Activated CD4-positive, alpha-beta T cell treated with anti-CD3 and anti-CD28 coated beads, Interleukin-2, amount 50 U/mL, for 24 hours (primary cell): ENCODE measurements at places on chromosomes 11 and 22.
A peak's percentile ranks its signal among the peaks of the same experiment; 100 is the strongest.

DNA sequence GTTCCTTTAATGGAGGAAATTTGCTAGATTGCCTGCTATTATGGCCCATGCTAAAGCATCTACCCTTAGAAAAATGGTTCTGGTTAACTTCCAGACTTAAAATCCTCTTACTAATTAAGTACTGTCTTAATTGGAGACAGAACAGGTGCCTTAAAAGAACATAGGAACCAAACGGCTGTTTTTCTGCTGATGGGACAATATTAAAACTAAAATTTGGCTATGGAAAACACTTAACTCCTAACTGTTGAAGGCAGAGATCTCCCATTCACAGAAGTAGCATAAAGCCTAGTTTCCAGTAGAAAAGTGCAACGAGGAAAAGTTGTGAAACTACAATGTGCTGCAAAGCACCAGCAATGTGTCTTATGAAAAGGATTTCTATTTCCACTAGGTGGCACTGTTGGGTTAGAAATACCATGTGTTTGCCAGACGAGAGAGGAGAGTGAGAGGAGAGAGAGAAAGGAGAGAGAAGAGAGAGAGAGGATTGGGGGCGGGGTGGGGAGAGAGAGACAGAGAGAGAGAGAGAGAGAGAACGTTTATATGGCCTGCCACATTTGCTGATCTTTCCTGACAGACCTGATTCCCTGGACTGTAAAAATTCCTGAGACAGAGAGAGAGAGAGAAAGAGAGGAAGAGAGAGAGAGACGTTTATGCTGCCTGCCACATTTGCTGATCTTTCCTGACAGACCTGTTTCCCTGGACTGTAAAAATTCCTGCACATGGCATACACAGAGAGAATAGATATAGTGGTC lies 51.5 kb downstream of the FAM181B start:
- DNase-seq: no peak

GRCh38 chr11:72224564-72225410 lies at the start of gene INPPL1:
Gene INPPL1 (plus strand): TSS chr11:72224767. CDS start chr11:72224985, 218 bp downstream.
- DNase-seq: no peak

DNA sequence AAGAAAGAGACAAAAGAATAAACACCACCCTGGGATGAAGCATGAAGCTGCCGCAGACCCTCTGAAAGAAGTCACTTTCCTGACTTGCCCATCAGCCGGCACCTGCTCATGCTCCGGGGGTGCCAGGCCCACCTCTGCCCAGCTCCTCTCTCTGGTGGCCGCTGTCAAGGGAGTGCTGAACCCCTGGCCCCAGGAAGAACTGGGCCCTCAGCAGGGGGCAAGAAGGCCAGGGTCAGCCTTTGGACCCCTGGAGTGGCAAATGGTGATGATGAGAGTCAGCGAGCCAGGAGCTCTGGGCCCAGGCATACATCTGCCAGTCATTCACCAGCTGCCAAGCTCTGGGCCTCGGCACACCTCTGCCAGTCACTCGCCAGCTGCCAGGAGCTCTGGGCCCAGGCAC lies 17.4 kb downstream of the TTLL8 start:
- no peak for DNase-seq

GRCh38 chr11:78961247-78961646 lies 386.6 kb upstream of the NARS2 start:
- DNase-seq: no peak

GRCh38 chr11:46296528-46297448 lies 19.3 kb downstream of the CREB3L1 start:
- no peak for DNase-seq

DNA sequence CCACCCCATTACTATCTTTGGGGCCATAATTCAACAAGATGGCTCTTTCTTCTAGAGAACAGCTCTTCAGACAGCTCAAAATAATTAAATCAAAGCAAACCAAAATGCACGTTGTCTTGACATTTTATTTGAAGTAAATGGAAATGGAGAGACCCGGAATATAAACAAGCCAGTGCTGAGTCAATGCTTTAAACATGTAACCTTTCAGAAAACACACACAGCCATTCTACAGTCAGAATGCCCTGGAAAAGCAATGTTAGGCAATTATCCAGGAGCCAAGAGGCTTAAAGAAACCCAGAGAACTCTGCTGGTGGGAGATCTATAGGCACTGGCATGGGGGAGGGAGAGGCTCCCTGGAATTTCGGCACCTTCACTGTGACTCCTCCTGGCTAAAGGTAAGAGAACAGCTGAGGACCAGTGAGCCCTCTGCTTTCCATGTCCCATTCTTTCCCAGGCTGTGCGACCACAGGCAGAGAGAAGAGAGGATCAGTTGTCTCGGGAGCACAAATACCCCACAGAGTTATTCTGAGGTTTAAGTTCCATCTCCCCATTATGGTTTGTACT lies 254.0 kb upstream of the CCDC90B start:
- no peak for DNase-seq

GRCh38 chr11:7646866-7647265 lies 26.4 kb downstream of the CYB5R2 start:
- DNase-seq: no peak

- no peak for DNase-seq
Measured at GRCh38 chr11:101129203-101129943, at the start of gene PGR. Gene PGR (minus strand): TSS chr11:101129813. CDS start chr11:101129070, 743 bp downstream.

- DNase-seq: no peak
Measured at GRCh38 chr11:58030653-58031052, at the start of gene OR6Q1. Gene OR6Q1 (plus strand): TSS chr11:58030953. CDS start chr11:58030953, 0 bp downstream.

- DNase-seq: no peak
Measured at GRCh38 chr11:111967649-111968048, 30.5 kb downstream of the DIXDC1 start.

DNA sequence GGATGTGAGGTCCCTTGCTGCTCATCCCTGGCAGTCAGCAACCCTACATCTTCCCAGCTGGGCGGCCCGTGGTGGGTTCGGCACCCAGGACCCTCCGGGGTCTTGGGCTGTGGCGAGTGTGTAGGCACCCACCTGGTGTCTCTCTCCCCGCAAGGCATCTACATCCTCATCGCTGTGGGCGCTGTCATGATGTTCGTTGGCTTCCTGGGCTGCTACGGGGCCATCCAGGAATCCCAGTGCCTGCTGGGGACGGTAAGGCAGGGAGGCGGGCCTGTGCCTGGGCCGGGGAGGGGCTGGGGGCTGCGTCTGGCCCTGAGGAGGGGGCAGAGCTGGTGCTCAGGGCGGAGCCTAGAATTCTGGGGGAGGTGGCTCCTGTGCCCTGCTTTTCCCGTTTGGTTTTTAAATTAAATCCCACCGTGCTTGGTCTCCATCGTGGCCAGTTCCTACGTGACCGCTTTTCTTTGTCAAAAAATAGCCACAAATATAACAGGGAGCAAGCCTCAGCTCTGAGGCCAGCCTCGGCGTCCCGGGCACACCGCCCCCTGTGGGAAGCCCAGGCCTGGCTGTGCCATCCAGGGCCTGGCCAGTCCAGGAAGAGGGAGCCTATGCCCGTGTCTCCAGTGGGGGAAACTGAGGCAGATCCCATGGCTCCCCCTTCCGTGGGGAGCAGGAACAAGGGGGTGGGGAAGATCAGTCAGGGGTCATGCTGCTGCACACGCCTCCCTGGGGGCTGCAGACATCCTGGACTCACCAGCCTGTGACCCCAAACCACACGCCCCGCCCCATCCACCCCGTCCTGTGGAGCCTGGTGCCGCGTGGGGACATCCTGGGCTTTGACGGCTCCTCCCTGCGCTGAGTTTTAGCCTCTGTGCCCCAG lies 6.4 kb upstream of the TSSC4 start:
- no peak for DNase-seq

DNA sequence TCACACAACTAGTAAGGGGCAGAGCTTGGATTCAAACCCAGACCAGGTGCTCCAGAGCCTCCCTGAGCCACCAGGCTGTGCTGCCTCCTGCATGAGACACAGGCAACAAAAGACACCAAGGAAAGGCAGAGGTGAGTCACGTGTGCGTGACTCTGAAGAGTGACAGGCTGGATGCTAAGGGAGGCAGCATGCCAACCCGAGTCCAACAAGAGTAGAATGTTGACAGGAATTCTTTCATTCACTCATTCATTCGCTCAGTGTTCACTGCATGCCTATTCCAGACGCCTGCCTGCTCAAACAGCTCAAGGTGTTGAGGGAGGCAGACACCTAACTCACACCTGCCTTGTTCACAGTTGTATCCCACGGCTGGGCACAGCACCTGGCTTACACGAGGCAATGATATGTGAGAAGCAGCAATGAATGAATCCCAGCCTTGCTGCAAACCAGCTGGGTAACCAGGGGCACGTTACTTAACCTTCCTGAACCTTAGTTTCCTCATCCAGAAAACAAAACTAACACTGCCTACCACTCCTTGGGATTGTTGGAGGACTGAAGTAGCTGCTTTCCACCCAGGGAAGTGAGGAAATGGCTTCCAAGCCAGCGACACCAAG lies 73.8 kb upstream of the ARFGAP3 start:
- no peak for DNase-seq

- DNase-seq: no peak
Measured at GRCh38 chr11:78821371-78822306, 247.0 kb upstream of the NARS2 start.

GRCh38 chr22:49207008-49208003 lies 620.4 kb downstream of the BRD1 start:
- DNase-seq: no peak

GRCh38 chr22:23683545-23683944 lies 7.3 kb upstream of the RGL4 start:
- DNase-seq: no peak

- DNase-seq: peak; percentile 35
Measured at GRCh38 chr11:76380159-76380976, 564 bp downstream of the THAP12 start.

DNA sequence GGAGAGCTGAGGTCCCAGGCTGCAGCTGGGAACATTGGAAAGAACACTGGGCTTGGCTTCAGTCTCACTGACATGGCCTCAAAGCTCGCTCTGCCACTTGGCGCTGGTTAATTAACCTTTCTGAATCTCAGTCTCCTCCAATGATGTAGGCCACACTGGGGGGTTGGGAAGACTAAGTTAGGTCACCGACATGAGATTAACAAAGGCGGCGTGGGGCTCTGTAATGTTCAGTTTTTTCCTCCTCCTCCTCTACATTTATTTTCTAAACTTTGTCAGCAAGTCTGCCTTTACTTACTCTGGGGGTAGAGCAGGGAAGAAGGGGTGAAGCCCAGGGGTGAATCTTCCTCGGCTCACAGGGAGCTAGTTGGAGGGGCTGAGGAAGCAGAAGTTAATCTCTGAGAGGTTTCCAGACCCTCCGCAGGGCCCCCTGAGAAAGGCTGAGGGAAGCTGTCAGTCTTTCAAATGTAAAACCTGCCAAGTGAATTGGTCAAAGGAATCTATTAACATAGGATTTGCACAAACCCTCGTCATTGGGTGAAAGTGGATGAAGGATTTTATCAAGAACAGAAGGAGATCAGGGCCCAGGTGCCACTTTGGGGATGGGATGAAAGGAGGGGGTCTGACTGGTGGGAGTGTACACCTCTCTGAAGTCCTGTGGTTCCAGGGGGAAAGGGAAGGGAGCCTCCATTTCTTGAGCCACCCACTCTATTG lies 32.1 kb upstream of the TENM4 start:
- DNase-seq: no peak

DNA sequence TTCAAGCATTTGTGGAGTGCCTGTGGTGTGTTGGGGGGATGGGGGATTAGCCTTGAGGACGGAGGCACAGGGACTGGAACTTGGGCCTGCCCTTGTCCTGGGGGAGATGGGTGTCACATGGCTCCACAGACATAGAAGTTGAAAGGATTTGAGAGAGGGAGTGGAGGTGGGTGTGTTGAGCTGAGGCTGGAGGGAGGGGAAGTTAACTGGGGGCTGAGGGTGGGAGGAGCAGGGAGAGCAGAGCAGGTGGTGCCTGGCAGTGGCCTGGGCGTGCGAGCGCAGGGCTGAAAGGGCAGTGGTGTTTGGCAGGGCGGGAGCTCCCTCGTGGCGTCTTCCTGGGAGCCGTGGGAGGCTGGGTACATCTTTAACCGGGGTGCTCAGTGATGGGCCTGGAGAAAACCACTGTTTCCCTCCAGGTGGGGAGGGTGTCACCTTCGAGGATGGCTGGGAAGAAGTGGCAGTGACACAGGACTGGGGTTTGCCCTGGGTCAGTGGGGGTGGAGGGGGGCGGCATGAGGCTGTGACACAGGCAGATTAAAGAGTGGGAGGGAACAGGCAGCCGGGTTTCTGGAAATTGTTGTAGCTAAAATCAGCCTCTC lies 45.5 kb downstream of the AP2A2 start:
- DNase-seq: no peak

GRCh38 chr22:22786301-22787115 lies 101.1 kb upstream of the IGLL5 start:
- DNase-seq: no peak

GRCh38 chr22:26534171-26534855 lies 22.0 kb upstream of the TFIP11 start:
- no peak for DNase-seq

- DNase-seq: peak; percentile 19
Measured at GRCh38 chr22:42317008-42317407, 46.6 kb upstream of the TCF20 start.

DNA sequence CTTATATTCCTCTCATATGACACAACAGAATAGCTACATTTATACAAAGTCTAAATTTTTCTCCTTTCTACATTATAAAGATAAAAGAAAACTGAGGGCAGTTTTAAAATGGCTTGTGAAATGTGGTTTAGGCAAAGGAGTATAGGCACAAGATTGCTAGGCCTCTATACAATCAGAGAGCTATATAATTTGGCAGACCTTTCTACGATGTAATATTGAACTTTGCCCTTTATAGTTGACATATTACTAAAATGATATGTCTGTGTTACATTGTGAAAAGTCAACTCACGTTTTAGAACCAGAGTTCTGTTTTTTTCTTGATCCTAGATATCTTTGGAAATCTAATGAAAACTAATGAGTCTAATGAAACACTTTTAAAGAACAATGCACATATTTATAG lies 430.2 kb downstream of the DLG2 start:
- DNase-seq: no peak

DNA sequence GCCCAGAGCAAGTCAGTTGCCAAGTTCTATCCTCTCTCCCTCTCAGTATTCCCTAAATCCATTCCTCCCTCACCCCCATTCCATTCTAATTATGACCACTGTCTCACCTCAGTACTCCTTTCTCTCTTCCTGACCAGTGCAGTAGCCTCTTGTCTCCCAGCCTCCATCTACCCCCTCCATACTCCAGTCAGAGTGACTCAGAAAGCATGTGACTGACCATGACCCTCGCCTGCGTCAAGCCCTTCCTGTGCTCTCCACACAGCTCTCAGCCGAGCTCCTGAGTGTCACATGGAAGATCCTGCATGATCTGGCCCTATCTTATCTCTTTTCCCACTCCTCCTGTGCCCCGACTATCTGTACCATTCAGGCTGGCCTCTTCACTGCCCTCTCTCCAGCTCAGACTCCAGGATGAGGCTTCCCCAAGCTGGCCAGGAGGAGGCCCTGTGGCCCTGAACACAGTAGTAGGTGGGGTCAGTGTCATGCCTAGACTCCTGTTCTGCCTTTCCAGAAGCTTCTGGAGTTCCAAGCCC lies 42.6 kb downstream of the NEU3 start:
- no peak for DNase-seq

DNA sequence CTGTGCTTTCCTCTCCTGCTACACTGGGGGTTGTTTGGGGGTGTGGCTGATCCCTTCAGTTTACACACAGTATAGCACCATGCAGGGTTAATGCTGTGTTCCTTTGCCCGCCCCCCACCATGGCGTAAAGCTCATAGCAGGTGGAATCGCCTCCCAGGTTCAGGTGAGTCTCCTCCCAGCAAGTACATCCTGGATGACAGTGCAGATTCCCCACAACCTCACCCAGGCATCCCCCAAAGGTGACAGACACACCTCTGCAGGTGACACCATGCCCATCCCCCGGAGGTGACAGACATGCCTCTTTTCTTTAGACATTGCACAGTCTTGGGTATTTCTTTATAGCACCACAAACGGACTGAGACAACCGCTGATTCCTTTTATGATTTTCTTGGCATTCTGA lies 343.7 kb downstream of the BRD1 start:
- no peak for DNase-seq

GRCh38 chr11:82832983-82833382 lies 67.2 kb downstream of the PRCP start:
- DNase-seq: no peak
